ENCODE measurements at places on chromosomes 16 and 17.
A peak's percentile ranks its signal among the peaks of the same experiment; 100 is the strongest.

- no peak for DNase-seq
Measured at GRCh38 chr16:22641131-22641628, 130.5 kb downstream of the NPIPB5 start.

DNA sequence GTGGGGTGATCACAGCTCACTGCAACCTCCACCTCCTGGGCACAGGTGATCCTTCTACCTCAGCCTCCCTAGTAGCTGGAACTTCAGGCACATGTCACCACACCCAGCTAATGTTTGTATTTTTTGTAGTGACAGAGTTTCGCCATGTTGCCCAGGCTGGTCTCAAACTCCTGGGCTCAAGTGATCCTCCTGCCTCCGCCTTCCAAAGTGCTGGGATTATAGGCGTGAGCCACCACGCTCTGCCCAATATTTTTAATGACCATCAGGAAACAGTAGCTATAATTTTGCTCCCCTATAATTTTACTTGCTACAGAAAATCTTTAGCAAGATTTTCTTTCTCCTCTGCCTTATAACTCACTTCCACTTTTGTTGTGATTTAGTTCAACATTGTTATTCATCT, 29.7 kb upstream of the APPBP2 start:
- no peak for DNase-seq

DNA sequence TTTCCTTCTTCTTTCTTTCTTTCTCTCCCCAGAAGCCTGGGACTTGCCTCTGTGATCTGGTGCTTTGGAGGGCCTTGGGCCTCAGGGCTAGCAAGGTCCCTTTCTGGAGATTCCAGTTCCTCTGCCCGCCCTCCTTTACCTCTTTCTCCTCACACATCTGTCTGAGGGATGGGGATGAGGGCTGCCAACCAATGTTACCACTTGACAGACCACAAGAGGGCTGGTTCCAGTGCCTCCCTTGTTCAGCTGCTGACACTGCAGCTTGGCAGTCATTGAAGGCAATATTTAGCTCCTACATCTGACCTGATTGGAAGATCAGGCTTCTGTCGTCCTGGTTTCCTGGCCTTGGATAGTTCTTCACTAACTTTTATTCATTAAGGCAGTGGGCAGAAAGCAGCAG, 3.6 kb upstream of the ZNF652 start:
- DNase-seq: no peak

DNA sequence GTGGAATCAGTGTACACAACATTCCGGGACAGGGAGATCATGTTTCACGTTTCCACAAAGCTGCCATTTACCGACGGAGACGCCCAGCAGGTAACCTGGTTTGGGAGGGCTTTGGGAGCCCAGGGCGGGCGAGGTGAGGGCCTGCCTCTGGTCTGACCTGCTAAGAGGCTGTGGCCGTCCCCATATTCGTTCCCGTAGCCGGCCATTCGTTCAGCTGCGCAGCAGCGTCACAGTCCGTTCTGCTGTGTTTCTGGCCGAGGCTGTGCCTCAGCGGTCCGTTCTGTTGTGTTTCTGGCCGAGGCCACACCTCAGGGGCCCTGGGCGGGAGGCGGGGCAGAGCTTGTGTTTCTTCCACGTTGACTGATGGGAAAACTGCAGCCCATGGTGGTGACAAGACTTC, 68.0 kb downstream of the OR1D5 start:
- no peak for DNase-seq

DNA sequence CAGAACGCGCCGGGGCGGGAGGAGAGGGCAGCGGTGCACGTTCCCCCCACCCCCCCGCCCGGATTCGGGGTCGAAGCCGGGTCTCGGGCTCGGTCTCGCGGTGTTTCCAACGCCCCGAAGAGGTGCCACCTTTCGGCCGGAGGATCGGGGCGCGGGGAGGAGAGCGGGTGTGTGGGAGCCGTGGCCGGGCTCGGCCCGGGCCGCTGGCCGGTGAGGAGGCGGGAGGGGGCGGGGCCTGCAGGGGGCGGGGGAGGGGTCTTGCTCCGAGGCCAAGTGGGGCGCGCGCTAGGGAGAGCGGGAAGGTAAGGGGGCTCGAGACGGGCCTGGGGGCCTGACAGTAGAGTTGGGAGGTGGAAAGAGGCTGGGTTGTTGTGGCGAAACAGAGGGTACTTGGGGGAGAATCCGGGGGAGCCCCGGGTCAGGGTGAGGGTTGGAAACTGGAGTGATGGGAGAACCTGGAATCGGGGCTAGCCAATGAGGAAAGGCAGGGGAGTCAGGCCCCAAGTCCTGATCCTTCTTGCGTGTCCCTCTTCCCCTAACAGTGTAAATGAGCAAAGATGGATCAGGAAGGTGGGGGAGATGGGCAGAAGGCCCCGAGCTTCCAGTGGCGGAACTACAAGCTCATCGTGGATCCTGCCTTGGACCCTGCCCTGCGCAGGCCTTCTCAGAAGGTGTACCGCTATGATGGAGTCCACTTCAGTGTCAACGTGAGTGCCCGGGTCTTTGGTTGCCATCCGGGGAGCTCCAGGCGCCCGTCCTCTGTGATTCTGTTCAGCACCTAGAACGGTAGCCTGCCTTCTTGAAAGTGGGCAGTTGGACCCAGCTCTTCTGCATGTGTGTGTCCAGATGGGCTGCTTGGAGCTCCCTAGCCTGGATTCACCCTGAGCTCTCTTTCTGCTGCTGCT, 873 bp downstream of the SETD1A start:
- DNase-seq: no peak

GRCh38 chr17:82241183-82241925, 12.5 kb downstream of the SLC16A3 start:
- DNase-seq: no peak

DNA sequence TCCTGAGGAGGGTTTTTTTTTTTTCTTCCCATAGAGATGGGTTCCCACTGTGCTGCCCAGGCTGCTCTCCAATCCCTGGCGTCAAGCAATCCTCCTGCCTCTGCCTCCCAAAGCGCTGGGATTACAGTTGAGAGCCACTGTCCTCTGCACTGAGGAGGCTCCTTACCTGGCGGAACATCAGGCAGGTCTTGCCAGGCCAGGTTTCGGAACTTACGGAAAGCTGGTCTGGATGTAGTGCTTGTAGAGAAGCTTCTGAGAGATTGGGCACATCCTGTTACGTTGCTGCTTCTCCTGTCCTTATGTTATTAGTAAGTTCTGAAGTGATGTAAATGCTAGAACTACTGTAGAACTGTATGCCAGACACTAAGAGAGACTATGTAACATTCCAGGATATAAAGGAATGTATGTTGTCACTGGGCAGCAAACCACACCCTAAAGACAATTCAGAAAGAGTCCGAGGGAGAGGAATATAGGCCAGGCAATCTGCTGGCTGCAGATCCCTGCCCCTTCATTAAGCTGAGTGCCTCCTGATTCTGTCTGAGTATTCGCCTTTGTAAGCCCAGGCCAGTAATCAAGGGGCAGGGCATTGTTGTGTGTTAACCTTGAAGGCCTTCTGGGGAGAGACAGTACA, 21.1 kb downstream of the ETV4 start:
- DNase-seq: no peak

DNA sequence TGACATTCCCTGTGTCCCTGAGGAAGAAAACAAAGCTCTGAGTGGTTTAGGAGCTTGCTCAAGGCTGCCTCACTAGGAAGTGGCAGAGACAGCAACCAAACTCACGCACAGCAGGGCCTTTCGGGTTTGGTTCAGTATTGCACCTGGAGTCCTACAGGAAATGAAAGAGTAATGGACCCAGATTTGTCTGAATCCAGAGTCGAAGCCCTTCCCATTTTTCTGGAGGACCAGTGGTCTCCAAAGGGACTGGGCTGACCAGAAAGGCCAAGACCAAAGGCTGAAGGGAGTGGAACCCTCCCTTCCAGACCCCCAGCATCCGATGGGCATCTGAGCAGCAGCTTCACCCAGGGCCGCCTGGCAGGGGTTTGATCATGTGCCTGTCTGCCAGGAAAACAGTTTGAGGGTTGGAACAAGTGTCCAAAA, 85.5 kb upstream of the RPL38 start:
- no peak for DNase-seq

DNA sequence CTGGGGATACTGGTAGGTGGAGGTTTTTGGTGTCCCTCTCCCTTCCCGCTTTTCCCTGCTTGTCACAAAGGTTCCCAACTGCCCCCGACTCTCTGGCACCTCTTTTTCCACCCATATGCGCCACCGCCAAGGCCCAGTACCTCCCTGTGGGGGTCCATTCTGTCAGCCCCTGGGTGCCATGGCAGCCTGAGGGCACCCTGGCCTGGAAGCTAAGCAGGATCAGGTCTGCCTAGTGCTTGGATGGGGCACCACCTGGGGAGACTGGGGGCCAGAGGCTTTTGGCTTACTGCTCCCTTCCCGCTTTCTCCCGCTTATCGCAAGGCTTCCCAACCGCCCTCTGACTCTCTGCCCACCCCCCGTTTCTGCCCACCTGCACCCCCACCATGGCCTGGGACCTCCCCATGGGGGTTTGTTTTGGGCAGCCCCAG, 2286.4 kb downstream of the TP53TG3F start:
- DNase-seq: no peak

- DNase-seq: no peak
Measured at GRCh38 chr17:73603971-73604370, 40.3 kb downstream of the SDK2 start.

GRCh38 chr16:28623172-28623711, 13.4 kb upstream of the SULT1A1 start:
- peak; percentile 61 for DNase-seq

Data from activated naive CD4-positive, alpha-beta T cell (primary cell).